ENCODE measurements at places on chromosomes 11 and 22. TPM values are rescaled to one million over a fixed set of nuclear protein-coding genes. Genes with fewer than 3 reads are reported as not detected.

The CD82 gene
- 34.8 TPM for total RNA-seq

The MMP11 gene
- total RNA-seq: 3.9 TPM

GRCh38 chr11:106763501-106763900 is 254.8 kb downstream of the GUCY1A2 start:
- no peaks in the 10 kb centered on the region for H3K4me1 ChIP-seq
- no peaks in the 10 kb centered on the region for H3K36me3 ChIP-seq
- H3K4me3 ChIP-seq: no peak overlapping the region
- no peaks in the 10 kb centered on the region for H3K27me3 ChIP-seq

GRCh38 chr11:111612224-111612623 is 10.0 kb downstream of the SIK2 start:
- no peak overlapping the region for H3K4me3 ChIP-seq
- no peaks in the 10 kb centered on the region for H3K4me1 ChIP-seq
- H3K27ac ChIP-seq: no peak overlapping the region

- H3K27ac ChIP-seq: no peak overlapping the region
- H3K36me3 ChIP-seq: no peaks in the 10 kb centered on the region
- no peak overlapping the region for H3K4me3 ChIP-seq
- H3K4me1 ChIP-seq: no peaks in the 10 kb centered on the region
- no peaks in the 10 kb centered on the region for H3K27me3 ChIP-seq
These were observed 134.1 kb downstream of the BBOX1 start for GRCh38 chr11:27174672-27175210.

GRCh38 chr11:96481771-96482170 is 92.0 kb downstream of the JRKL start:
- no peak overlapping the region for H3K4me3 ChIP-seq
- no peak overlapping the region for H3K27ac ChIP-seq
- H3K36me3 ChIP-seq: no peaks in the 10 kb centered on the region
- DNase-seq: no peak

All from thymus (tissue), 14 donors.